ENCODE measurements at places on chromosomes 6 and 20.
A peak's percentile ranks its signal among the peaks of the same experiment; 100 is the strongest.

GRCh38 chr20:3239026-3239866 lies at the start of gene SLC4A11:
TSS of gene SLC4A11 (minus strand) at chr20:3239190. CDS start at chr20:3239137, 53 bp downstream.
- no peak for DNase-seq

GRCh38 chr6:161188547-161189465 lies 85.1 kb downstream of the AGPAT4 start:
- DNase-seq, result no peak

- no peak for DNase-seq
These were observed 32.9 kb downstream of the PMEPA1 start for GRCh38 chr20:57676589-57677583.

DNA sequence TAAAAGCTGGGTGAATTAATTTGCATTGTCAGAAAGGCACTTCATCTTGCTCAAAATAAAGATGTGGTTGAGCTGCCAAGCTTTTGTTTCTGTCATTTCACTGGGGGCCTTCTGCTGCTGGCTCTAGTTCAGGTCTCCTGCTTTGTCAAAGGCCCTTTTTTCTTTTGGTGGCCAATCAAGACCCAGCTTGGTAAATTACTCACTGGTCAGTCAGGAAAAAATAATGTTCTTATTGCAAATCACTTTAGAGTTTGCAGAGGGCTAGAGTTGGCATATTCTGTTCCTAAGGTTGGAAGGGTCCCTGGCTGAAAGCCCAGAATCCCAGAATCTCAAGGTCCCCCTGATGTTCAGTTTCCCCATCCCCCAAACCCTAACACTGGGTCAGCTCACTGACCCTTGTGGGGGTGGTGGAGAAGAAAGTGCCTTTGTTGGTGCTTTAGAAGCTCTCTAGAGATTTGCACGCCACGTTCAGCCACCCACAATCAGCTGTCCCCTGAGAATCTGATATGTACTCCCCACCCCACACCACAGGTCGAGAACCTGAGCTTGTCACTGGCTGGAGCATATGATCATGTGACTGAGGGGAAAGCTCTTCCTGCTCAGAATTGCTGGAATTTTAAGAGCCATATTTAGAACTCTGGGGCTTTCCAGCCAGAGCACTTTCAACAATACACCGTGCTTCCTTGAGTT lies 21.7 kb upstream of the BNIP5 start:
- no peak for DNase-seq

DNA sequence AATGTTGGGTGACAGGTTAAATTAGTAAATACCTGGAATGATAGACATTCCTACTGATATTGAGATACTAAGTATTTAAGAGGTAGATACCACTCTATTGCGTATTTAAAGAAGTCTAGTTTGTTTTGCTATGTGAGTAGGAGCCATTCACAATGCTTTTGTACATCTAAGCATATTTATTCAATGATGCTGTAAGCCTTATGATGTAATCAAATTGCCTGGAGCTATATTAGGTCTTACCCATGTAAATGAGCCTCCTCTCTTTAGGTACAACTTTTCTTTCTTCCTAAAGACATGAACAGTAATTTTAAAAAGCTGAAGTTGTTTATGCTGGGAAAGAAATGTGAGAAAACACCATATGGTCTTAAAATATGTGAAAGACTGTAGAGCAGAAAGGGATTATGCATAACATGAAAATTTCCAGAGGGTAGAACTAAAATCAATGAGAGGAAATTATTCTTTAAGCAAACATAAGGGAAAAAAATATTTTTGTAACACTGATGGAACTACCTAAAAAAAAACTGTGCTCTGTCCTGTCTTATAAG lies 526.7 kb downstream of the EPHA7 start:
- no peak for DNase-seq

DNA sequence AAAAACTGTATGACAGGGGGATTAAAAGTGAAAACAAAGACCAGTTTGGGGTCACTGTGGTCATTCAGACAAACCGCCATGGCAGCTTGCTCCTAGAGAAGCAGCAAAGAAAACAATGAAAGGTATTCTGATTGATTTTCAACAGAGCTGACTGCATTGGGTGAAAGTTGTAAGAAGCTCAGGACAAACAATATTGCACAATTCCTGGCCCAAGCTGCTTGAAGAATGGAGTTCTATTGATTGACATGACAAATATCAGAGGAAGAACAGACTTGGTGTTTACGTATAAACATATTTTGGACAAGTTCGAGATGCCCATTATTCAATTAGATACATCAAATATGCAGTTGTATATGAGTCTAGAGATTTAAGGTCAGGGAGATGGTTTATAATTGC lies 62.0 kb downstream of the TRIM38 start:
- DNase-seq, result no peak

GRCh38 chr6:99324996-99325395 lies 24.5 kb downstream of the FAXC start:
- no peak for DNase-seq

DNA sequence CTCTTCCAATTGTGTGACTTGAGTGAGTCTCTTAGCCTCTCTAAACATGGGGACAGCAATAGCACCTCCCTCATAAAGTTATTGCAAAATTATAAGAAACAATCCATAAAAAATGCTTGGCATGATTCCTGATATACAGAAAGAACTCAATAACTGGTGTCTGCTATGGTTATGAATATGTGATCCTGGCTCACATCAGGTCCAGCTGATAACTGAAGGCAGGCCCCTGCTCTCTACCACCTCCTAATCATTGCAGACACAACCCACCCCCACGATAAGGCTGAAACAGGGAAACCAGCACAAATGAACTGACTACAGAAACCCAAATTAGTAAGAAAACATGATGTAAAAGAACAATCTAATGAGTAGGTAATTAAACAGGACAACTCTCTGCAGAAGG lies 5.4 kb downstream of the TRIM15 start:
- DNase-seq, result no peak

DNA sequence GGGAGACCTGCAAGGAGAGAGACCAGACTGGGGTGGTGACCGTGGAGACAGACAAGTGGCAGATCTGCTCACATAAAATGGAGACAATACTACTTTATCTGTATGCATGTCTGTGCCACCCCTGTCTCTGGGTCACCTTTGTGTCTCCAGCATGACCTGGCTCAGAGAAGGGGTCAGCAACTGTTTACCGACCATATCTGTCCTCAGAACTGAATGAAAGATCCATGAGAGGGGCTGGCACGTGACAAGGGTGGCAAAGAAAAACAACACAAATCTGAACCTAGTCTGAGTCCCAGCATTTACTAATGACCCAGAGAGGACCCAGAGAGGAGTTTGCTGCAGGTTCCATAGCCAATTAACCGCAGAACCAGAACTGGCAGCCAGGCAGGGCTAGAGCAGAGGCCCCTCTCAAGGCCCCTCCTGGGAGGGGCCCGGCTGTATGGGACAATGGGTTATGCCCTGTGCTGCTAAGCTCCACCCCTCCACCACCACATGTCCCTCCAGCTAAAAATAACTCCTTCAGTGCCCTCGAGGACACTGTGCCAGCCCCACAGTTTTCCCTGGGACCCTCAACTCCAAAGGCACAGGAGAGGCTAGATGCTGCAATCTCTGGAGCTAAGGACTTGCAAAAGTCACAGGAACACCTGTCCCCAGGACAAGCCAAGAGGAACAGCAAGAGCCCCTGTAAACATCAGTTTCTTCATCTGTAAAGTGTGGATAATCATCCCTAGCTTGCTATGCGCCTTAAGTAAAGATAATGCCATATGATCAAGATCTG lies 2.2 kb downstream of the AHCY start:
- DNase-seq, result no peak

DNA sequence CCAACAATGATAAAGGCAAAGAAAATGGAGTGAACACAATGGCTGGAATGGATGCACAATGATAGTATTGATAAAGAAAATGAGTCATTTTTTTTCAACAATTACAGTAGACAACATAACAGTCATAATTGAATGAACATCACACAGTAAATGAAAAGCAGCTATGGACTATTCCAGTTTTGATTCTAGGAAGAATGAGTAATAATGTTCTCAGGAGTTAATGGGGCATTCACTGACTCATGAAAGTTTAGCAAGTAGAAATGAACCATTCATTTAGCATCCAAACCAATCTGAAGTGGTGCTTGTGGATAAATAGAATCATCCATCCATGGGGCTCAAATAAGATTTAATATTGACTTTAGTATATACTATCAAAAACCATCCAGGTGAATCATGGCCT lies 1029.5 kb upstream of the GJE1 start:
- DNase-seq, result no peak

GRCh38 chr6:157813750-157814455 lies 9.1 kb upstream of the SNX9 start:
- DNase-seq, result no peak

DNA sequence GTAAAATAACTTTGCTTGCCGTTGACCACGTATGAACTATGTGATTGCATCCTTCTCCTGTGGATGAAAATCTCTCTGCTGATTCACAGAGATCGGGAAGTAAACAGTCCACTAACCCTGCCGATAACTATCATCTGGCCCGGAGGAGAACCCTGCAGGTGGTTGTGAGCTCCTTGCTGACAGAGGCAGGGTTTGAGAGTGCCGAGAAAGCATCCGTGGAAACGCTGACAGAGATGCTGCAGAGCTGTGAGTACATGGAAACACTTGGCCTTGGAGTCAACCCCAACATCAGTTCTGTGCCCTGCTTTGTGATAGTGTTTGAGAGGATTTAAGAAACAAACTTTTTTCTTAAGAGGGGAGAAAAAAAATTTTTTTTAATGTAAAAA lies 937 bp downstream of the TAF8 start:
- DNase-seq, result no peak

- DNase-seq, result no peak
These were observed 32.0 kb downstream of the QKI start for GRCh38 chr6:163446549-163446948.

GRCh38 chr20:59740621-59741020 lies 136.3 kb downstream of the PHACTR3 start:
- DNase-seq, result no peak

DNA sequence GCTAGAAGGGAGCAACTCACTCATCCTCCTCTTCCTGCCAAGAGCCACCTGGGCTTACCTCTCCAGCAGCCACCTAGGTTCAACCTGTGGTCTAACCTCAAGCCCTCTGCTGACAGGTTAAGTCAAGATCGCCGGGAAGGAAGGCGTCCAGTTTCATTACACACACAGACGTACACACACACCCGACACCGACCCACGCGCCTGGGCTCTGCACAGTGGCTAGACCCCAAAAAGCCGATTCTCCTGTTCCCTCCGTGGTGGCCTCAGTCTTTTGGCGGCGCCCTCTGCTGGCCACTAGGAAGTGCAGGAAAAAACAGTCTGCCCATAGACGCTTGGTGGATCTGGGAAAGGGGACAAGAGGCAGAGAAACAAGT lies 52.8 kb downstream of the MRPL14 start:
- DNase-seq, result peak; percentile 43

DNA sequence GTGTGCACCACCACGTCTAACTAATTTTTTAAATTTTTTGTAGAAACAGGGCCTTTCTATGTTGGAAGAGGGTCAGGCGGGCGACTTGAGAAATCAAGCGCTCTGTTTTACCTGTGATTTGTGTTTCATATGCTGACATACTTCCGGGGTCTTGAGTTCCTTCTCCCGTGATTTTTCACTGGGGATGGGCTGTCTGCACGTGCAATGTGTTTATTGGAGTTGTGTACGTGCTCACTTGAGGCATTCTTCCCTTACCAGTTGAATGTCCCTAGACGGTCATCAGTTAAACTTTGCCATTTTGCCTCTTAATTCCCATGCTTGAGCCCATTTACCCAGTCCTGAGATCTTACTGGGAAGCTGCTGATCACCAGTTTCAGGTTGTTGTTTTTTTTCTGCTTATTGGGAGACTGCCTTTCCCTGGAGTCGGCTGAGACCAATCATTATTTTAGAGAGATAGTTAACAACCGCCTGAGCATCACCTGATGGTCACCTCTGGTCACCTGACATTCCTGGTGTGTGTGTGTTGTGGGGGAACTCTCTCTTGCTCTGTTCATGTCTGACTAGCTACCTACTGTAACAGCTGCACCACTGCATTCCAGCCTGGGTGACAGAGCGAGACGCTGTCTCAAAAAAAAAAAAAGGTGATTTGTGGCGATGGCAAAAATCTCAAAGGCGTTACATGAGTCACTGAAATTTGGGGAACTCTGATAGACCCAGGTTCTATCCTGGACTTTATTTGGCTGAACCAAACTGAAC lies 34.8 kb upstream of the NCOA3 start:
- DNase-seq, result no peak

DNA sequence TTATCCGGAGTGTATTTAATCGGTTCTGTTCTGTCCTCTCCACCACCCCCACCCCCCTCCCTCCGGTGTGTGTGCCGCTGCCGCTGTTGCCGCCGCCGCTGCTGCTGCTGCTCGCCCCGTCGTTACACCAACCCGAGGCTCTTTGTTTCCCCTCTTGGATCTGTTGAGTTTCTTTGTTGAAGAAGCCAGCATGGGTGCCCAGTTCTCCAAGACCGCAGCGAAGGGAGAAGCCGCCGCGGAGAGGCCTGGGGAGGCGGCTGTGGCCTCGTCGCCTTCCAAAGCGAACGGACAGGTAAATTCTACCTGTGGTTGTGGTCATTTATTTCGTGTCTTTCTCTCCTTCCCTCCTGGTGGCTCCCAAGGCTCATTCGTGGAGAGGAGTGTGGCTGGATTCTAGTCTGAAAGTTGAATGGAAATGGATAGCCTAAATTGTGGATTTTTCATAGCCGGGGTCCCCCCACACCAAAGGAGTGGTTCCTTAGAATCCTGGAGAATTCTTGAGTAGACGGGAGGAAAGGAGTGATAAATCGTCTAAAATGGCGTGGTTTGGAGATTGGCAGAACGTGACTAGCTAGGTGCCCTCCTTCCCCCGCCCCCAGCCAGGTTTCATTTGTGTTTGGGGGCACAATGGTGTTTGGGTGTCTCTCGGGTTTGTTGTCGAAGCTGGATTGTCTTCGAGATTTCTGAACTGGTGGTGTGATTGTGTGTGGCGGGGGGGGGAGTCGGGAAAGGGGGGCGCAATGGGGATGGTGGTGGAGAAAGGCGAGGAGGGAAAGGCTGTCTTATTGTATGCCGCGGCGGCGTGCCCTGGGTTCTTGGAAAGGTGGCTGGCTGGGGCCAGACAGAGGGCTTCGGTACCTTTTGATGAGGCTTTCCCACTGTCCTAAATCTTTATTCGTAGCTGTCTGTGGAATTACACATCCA lies 673 bp downstream of the MARCKS start:
- no peak for DNase-seq
